Right renal pelvis (tissue), 4 donors: ENCODE measurements at places on chromosomes 13 and 19.

- no peak for DNase-seq
These were observed 1625.7 kb upstream of the SLC10A2 start for GRCh38 chr13:104691767-104692467.

- DNase-seq: no peak
These were observed 128.7 kb downstream of the TSHZ3 start for GRCh38 chr19:31220540-31220939.

DNA sequence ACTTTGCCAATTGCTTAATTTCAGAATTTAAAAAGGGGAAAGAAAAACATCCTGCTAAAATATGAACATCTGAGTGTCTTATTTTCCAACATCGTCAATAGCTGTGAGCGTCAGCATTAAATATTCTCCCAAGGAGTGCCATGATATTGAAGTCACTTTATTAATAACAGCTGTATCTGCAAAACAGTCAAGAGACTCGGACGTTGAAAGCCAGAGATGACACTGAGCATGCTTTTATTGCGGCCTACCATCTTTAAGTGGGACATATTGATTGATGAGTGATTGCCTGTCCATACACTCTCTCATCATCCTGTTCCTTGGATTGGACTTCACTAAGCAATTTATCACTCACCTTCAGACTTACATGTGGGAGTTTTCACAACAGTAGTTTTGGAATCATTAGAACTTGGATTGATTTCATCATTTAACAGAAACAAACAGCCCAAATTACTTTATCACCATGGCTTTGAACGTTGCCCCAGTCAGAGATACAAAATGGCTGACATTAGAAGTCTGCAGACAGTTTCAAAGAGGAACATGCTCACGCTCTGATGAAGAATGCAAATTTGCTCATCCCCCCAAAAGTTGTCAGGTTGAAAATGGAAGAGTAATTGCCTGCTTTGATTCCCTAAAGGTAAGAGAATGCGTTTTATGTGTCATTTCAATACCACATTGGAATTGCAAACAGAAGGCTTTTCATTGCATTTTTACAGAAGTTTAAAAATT, 53.8 kb downstream of the MBNL2 start:
- DNase-seq: no peak

GRCh38 chr13:74423434-74423833, 289.2 kb upstream of the KLF12 start:
- no peak for DNase-seq

DNA sequence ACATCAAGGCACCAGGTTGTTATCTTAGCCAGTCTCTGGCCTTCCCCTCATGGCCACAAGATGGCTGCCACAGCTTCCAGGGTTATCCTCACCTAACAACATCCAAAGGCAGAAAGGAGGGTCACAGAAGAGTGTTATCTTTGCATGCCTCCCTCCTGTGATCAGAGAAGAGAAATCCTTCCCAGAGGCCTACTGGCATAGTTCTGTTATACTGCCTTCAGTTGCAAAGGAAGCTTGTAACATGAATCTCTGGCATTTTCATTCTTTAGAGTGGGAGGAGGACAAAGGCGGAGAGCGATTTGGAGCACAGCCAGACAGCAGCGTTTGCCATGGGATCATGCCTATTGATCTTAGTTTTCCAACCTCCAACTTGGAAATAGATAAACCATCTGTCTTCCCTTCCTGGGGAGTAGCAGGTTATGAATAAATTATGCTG, 135.7 kb downstream of the DNAJC15 start:
- peak; percentile 28 for DNase-seq

DNA sequence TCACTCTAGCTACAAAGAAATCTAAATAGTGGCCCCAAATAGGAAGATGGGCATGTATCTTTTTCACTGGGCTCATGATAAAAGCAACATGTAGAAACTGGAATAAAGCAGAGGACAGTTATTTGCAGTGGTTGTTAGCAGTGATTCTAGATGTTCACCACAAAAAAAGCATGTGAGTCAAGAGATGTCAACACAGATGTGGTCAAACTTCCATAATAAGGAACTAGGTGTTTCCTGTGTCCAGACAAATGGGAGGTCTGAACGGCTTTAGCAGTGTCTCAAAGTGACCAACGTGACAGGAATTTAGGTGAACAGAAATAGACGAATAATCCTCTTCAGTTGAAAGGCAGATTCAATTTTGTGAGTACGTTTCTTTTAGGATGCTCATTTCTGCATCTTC, 162.7 kb downstream of the TBC1D4 start:
- no peak for DNase-seq

- DNase-seq: no peak
These were observed 258.2 kb downstream of the TDRD3 start for GRCh38 chr13:60655256-60655655.

DNA sequence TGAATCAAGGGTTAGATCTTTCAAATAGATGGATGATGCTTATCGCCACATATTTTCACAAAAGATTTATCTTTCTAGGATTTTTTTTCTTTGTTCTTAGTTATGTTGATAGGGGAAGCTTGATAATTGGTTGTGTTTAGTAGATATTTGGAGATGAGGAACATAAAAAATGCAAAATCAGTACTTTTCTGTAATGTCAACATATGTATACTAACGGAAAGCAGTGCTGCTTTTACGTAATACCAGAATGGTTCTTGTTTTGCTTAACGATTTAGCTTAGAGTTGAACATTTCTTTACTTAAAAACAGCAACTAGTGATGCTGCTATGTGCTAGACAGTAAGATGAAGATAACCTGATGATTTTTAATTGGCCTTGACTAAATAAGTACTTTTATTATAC, 3.0 kb downstream of the ZMYM2 start:
- no peak for DNase-seq

DNA sequence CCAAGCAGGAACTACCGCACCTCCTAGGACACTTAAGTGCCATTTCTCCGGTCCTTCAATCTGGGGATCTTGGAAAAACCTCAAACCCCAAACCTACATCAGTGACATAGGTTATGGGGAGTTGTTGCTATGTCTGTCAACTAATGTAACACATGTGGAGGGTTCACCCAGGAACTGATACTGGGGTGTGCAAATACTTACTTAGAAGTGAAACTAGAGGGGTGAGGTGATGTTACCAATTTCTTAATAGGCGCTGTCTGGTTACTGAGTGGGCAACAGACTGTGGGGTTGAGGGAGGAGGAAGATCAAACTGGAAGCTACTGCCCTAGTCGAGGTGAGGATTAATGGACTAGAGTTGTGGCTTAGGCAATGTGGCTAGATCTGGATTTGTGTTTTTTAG, 1.9 kb downstream of the ZNF586 start:
- no peak for DNase-seq

GRCh38 chr13:31053091-31053490, 108.6 kb downstream of the HSPH1 start:
- no peak for DNase-seq

GRCh38 chr13:100439247-100439970, 149.2 kb downstream of the GGACT start:
- DNase-seq: no peak

GRCh38 chr13:73664851-73665250, 469.4 kb downstream of the KLF12 start:
- DNase-seq: no peak

- DNase-seq: no peak
These were observed 31.8 kb downstream of the LCP1 start for GRCh38 chr13:46150134-46150693.

- no peak for DNase-seq
These were observed 44.7 kb upstream of the GPI start for GRCh38 chr19:34320277-34320676.

- DNase-seq: no peak
These were observed 729 bp downstream of the STK11 start for GRCh38 chr19:1206150-1206863.

DNA sequence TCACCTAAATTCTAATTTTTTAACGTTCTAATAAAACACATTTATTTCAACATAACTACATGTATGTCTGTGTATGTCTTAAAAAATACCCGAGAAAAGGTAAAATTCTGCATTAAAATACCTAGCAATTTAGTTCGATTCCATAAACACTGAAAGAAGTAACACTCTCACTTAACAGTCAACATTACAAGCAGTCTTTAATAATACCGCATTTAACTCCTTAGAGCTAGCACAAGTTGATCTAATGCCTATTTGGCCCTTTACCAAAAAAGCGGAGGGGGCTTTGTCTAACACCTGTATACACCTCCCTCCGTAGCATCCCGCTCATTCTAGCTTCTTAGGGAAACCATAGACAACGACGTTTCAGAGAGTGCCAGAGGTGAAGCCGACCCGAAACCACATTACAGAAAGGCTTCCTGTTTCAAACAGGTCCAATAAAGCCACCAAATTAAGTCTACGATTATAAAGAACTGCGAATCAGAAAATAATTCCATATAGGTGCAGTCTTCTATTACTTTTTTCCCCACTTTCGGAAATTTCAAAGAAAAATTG, 1.2 kb downstream of the SPART start:
- peak; percentile 25 for DNase-seq

DNA sequence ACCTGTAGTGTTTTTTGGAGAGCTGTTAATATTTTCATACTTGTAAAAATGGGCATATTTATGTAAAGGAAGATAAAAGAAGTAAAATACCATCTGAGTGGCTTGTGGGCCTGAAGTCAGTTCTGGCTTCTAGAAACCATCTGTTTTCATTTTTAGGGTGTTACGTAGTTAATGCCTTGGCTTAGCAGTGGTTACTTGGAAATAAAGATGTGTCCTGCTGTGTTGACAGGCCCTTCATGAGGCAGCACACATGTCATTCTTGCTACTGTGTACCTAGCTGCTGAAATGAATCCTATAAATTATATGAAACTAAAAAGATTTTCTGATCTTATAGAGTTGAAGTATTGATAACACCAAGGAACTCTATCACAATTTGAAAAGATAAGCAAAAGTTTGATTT, 16.0 kb downstream of the ILF3 start:
- no peak for DNase-seq

DNA sequence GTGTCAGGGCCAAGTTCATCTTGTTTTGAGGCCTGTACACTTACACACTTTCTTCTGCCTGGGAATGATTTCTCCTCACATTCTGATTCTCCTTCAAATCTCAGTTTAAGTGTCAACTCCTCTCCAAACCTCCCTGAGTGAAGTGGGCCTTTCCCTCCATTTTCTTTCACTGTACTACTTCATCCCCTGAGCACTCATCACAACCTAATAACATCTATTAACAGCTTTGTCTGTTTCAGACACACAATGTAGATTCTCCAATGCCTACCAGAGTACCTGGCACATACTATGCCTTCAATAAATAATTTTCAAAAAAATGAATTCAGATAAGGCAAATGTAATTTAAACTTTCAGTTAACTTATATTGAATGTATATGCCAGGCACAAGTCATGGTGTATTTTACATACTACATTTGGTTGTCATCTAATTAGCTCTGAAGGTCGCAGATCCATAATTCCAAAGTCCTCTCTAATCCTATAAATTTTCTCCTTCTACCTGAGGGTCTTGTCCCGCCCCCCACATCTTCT, 357 bp upstream of the COG6 start:
- DNase-seq: no peak

DNA sequence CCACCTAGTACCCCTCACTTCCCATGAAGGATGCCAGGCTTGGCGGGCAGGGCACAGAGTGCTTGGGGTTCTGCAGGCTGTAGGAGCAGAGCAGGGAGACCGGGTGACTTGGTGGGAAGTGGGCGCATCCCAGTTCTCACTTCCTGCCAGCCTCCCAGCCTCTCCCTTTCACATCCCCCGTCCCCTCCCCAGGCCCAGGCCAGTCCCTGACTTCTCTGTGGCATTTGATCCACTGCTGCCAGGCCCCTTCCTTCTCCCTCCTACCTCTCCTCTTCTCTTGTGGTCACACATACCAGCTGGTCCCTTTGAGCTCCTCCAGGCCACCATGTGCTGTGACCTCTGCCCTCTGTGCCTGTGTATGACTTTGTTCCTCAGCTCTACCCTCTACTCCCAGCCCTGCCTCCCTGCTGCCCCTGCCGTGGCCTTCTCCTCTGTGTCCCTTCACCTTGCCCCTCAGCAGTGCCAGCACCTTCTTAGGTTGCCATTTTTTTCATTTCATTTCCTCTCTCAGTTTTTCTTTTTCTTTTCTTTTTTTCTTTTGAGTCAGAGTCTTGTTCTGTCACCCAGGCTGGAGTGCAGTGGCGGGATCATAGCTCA, 19.5 kb downstream of the MYO1F start:
- DNase-seq: no peak

GRCh38 chr19:17244618-17245534, 843 bp downstream of the NR2F6 start:
- DNase-seq: no peak

DNA sequence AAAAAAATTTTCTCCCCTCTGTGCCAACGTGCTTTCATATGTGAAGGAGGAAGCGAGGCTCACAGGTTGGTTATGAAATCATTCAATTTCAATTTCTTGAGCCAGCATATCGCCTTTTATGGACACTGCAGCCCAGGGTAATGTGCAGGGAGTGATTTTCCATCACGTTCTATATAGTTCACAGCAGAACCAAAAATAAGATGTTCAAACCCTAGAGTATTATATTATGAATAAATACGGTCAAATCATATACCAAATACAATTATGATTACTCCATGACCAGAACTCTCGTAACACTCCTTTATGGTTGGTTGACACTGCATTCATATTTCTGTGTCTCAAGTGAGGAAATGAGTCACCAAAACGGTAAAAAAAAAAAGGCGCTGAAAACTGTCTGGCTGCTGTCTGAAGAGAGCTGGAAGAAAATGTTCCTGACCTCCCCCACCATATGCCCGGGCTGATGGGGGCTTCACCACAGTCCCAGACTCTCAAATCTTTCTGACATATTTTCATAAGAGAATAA, 75.8 kb upstream of the UBAC2 start:
- DNase-seq: no peak

DNA sequence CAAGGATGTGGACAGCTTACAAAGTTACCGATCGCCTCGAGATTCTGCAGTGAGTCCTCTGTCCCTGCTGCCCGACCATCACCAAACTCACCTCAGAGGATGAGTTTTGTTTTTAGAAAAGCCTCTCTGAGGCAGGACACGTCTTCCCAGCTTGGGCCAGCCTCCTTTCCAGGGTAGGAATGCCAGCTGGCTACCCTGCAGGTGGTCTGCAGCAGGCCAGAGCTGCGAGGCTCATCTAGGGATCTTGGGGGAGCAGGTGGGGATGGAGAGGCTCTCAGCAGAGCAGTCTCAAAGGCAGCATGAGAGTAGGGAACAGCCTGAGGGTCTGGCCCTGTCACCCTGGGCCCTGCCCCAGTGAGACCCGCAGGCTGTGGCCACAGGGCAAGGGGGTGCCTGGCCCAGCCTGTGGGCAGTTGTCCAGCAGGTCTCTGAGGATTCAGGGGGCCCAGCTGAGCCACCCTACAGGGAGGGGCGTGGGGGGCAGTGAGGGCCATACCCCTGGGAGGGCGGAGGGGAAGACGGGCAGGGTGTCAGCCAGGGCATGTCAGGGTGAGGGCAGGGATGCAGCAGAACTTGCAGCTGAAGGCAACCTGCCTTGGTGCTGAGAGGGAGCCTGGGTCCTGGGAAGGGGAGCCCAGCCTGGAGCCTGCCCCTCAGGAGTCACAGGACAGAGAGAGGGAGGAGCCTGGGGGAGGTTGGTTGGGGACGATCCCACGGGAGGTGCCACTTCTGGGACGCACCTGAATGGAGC, 57.3 kb upstream of the TPM4 start:
- DNase-seq: no peak

GRCh38 chr13:59660582-59660981, 503.1 kb downstream of the DIAPH3 start:
- DNase-seq: no peak

- DNase-seq: no peak
These were observed 7.0 kb downstream of the PLVAP start for GRCh38 chr19:17370026-17370587.
